ENCODE measurements at places on chromosomes 4 and X.

- DNase-seq: no peak
Observed at GRCh38 chr4:123846092-123846491, 449.5 kb downstream of the SPRY1 start.

DNA sequence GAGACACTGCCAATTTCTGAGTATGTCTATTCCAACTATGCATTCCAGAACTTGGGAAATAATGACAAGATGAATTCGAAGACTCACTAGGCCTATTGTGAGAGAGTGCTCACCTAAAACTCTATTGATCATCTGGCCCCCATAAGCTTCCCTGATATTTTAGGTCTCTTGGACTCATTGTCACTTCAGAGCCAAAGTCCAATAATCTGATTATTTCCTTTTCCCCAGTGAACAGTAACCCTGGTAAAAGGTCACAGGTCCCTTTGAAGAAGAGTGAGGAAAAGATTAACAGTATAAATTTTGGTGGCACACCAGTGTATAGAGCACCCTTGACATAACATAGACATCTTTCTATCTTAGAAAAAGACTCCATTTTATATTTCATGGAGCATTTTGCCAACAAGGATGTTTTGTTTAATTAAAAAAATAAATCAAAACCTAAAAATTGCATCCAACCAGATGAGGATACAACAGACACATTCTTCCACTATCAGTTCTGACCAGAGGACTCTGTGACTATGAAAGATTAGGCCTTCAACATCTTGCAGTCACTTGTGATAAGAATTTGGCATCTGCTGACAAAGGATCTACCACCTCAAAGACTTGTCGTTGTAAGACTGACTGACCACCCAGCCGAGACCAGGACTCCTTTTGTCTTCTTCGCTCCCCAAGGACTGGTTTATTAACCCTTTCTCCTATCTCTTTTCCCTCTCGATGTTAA, 191.9 kb downstream of the MAB21L2 start:
- DNase-seq: no peak

DNA sequence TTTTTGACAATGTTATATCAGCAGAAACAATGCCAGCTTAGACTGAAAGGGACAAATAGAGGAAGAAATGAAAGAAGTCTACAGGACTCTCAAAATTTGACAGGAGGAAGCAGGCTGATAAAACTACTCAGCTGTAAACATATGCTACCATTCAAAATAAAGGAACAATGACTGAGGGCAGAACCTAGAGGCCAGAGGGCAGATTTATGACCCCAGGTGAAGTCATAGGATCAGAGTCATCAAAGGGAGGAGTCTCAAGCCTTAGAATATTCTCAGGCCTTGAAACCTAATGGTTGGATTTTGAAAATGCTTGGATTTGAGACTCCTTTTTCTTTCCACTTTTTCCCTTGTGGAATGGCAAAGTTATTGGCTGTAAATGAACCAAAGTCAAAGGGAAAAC, 17.0 kb upstream of the SYTL5 start:
- DNase-seq: no peak

DNA sequence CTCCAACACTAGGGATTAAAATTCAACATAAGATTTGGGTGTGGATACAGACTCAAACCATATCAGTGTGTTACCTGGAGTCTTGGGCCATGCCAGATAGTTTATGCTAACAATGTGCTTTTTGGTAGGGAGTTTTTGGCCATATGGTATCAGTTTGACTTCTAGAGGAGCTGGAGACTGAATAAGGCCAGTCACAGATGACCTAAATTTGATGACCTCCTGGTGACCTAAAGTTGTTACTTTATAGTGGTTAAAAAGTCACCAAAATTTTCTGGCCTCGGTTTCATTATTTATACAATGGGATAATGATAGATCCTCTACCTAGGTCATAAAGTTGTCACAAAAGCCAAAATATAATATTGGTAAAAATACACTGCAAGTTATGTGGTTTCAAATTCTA, 877.1 kb downstream of the RAPGEF2 start:
- DNase-seq: no peak

- no peak for DNase-seq
Observed at GRCh38 chr4:822361-823175, 3.4 kb downstream of the CPLX1 start.

DNA sequence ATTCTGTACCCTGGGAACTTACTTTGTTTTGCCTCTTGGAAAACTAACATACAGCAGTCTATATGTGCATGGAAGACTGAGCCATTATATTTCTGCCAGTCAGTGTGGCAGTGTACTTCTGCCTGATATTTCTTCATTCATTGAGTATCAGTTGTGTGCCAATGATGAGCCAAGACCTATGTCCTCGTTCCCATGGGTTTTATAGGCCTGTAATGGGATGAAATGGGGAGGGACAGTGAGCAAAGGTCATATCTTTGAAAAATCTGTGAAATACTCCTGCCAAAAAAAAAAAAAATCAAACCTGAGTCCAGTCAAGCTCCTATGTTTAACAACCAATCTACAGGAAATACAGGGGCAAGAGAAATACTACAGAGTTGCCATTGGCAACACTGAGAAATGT, 9.1 kb downstream of the NSD2 start:
- no peak for DNase-seq

GRCh38 chr4:166980419-166980818, 253.9 kb downstream of the SPOCK3 start:
- DNase-seq: no peak

GRCh38 chr4:19260346-19260745, 991.4 kb upstream of the SLIT2 start:
- no peak for DNase-seq

DNA sequence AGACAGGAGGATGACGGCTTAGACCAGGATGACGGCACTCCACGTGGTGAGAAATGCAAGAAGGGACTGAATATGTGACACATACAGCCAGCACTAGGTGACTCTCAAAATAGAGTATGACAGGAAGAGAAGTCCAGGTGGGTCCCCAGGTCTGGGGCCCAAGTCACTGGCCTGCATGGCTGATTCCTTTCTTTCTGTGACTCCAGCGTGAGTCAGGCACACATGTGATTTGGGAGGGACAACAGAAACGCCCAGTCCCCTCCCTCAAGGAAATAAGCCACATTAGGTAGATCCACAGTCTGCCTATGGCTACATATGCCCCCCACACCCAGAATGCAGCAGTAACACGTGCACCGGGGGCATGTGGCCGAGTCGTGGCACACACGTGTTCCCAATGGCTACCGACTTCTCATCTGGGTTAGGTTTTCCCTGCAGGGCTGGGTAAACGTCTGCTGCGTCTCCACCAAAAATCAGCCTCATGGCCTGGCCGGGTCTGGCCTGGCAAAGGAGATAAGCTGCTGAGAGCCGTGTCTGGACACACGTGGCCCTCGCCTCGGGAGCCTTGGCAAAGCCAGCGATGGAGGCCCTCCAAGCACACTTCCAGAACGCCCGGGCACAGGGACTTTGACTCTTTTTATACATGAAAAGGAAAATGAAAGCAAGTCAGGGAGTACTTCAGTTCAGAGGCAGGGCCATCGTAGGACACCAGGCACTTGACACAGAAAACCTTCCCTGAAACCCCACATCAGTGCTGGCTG, 19.3 kb downstream of the SEL1L3 start:
- DNase-seq: no peak

DNA sequence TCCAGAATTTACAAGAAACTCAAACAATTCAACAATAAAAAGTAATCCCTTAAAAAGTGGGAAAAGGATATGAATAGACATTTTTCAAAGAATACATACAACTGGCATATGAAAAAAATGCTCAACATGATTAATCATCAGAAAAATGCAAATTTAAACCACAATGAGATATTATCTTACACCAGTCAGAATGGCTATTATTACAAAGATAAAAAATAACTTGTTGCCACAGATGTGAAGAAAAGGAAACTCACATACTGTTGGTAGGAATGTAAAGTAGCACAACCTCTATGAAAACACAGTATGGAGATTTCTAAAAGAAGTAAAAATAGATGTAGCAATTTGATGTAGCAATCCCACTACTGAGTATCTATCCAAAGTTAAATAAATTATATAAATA, 65.1 kb upstream of the DIAPH2 start:
- no peak for DNase-seq

All from muscle of back (tissue), 13 donors.